Ascending aorta (tissue), 2 donors: ENCODE measurements at places on chromosomes 11 and 22. TPM values are rescaled to one million over a fixed set of nuclear protein-coding genes. Genes with fewer than 3 reads are reported as not detected.

TSSK2 gene
- not detected for total RNA-seq

APOL3 gene
- total RNA-seq, result 47.3 TPM

TRPC6 gene
- 4.8 TPM for total RNA-seq

P2RX3 gene
- not detected for total RNA-seq

CNTF gene
- total RNA-seq, result 1.9 TPM

TCN1 gene
- not detected for total RNA-seq

CRYBB2 gene
- total RNA-seq, result not detected

PATE2 gene
- total RNA-seq, result not detected

VSIG10L2 gene
- not detected for total RNA-seq

KLHL35 gene
- total RNA-seq, result not detected

HTR3A gene
- not detected for total RNA-seq

GPR83 gene
- total RNA-seq, result not detected

APOL4 gene
- not detected for total RNA-seq

OR5F1 gene
- not detected for total RNA-seq

SGSM1 gene
- total RNA-seq, result 4.2 TPM

SOX10 gene
- 23.0 TPM for total RNA-seq

FOLR3 gene
- not detected for total RNA-seq

CEP126 gene
- 7.2 TPM for total RNA-seq

MAPK11 gene
- total RNA-seq, result 117 TPM

IFTAP gene
- 7.1 TPM for total RNA-seq

ZBTB16 gene
- total RNA-seq, result 344 TPM

EFCAB6 gene
- total RNA-seq, result 8.6 TPM

SLC25A18 gene
- not detected for total RNA-seq

INSC gene
- not detected for total RNA-seq

SLC6A5 gene
- total RNA-seq, result not detected

MS4A7 gene
- total RNA-seq, result 114 TPM

OTUB1 gene
- total RNA-seq, result 89.4 TPM

NXPE4 gene
- total RNA-seq, result not detected

OR5B17 gene
- total RNA-seq, result not detected

UBQLN3 gene
- total RNA-seq, result not detected

KCNJ1 gene
- not detected for total RNA-seq

NELL1 gene
- total RNA-seq, result not detected

MS4A4A gene
- 7.9 TPM for total RNA-seq

STK33 gene
- total RNA-seq, result not detected

NECTIN1 gene
- total RNA-seq, result 1.6 TPM

MS4A6A gene
- total RNA-seq, result 35.0 TPM

SLC35E4 gene
- total RNA-seq, result 38.1 TPM

TAF10 gene
- total RNA-seq, result 76.0 TPM

FAM227A gene
- 0.43 TPM for total RNA-seq

CDC42BPG gene
- total RNA-seq, result not detected

CSNK2A3 gene
- total RNA-seq, result 0.53 TPM

JAML gene
- not detected for total RNA-seq

FGF4 gene
- not detected for total RNA-seq

RAG2 gene
- not detected for total RNA-seq
